ENCODE measurements at places on chromosomes 11 and 22. TPM values are rescaled to one million over a fixed set of nuclear protein-coding genes. Genes with fewer than 3 reads are reported as not detected.
A peak's percentile ranks its signal among the peaks of the same experiment; 100 is the strongest.

YPEL4 gene
- 0.26 TPM for total RNA-seq

OR2D2 gene
- not detected for total RNA-seq

DNA sequence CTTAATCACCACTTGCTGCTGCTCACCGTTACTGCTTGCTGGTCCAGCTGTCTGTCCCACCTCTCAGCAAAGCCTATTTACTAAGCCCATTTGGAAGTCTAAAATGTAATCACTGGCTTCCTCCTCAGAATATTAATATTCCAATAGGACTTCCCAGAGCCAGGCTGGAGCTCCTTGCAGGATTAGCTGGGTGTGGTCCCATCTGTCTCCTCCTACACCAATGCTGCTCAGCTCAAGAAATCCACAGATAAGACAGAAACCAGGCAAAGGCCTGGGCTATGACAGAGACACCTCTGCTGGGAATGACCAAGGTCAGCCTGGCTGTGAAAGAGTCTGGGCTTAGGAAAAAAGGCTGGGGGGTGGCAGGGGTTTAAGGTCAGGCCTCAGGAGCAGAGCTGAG lies 317.8 kb downstream of the BUD13 start:
- DNase-seq: no peak

DNA sequence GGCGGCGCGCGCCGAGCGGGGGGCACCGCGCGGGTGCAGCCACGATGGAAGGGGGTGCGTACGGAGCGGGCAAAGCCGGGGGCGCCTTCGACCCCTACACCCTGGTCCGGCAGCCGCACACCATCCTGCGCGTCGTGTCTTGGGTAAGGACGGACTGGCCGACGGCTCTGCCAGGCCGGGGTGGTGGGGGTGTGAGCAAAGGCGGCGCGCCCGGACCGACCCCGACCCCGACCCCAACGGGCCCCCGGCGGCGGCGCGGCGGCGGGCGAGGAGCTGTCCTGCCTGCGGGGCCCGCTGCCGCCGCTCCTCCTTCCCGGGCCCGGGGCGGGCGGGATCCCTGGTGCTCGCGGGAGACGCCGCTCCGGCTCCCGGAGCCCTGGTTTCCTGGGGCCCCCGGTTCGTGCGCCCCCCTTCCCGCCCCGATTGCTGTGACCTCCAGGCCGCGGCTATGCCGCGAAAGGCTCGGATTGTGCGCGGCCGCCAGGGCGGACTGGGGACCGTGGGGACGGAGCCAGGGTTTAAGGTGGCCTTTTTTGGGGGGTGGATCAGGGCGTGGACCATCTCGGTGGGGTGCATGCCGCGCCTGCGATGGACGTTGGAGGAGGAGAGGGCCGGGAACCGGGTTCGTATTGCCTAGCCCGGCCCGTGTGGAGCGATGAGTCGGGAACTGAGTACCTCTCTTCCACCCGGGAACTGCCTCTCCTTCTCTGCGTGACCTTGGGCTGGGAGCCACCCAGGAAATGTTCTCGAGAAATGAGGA lies at the start of gene SYNGR1:
SYNGR1 (plus strand) TSS at position 25 of the 760 bp plus-strand sequence; CDS start at position 45, 20 bp downstream.
- DNase-seq: no peak

DNA sequence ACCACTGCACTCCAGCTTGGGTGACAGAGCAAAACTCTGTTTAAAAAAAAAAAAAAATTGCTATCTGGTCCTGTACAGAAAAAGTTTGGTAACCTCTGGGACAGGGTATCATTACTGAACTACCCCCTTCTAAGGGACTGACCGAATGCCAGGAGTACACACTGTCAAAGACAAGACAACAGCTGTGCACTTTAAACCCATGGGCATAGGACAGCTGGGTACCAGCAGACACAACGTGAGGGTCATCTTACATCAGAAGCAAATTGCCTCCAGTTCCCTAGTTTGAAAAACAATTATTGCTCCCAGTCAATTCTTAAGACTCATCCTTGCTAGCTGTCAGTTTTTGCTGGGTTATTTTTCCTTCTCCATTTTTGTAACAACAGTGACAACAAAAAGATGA lies 17.8 kb downstream of the CD59 start:
- DNase-seq: no peak

DNA sequence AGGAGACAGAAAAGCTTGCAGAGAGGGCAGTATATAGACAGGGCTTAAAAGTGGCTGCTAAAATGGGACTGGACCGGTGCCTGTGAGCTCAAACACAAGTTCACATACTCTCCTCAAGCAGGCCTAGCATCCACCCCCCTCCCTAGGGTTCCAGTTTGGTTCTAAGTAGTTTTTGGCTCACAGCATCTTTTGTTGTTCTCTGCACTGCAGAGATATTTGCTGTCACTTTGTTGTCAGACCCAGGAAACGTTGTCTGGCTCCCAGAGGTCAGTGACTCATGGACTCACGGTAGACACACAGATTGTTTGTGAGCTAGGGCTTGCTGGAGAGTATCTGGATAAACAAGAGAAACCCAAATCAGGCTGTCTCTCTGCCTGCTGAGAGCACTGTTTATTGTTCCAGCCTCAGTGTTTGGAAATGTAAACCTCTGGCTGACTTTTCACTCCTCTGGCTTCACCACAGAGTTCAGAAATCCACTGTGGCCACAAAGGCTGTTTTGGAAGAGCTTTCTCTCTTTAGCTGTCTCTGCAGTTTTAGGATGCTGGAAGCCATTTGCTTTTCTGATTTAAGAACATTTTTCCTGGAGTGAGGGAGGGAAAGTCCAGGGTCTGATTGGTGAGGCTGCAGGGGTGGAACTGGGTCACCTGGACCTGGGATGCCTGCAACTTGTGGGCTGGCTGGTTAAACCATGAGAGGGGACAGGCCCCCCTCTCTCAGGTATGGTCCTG lies 303.7 kb upstream of the PLET1 start:
- DNase-seq: peak; percentile 62

DNA sequence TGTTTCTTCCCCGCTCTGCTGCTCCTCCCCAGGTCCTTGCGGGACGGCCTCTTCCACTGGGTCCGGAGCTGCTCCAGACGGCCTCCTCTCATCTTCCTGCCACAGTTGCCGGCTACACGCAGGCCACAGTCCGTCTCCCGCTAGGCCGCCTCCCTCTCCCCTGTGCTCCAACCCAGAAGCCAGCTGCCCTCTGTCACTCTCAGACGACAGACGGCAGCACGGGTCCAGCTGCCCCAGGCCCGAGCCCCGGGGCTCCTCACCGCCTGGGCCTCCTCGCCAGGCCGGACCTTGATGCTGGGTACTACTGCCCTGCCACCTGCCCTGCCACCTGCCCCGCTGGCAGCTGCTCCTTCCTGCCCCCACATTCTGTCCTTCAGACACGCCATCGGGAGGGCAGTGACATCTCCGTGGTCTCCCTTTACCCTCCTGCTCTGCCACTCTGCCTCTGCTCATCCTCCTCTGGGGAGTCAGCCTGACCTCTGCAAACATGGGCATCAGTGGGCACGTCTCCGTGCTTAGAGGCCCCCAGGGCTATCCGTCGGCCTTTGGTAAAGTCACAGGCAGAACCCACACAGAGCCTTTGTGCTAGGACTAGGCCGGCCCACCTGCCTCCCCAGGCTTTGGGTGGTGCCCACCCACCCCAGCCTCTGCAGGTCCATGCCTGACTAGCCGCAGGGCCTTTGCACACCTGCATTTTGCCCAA lies 43.1 kb upstream of the TH start:
- DNase-seq: no peak

Data from bronchial epithelial cell (primary cell).